ENCODE measurements at places on chromosomes 1 and 21.

GRCh38 chr1:90236493-90236892 is 241.6 kb downstream of the ZNF326 start:
- DNase-seq = no peak

DNA sequence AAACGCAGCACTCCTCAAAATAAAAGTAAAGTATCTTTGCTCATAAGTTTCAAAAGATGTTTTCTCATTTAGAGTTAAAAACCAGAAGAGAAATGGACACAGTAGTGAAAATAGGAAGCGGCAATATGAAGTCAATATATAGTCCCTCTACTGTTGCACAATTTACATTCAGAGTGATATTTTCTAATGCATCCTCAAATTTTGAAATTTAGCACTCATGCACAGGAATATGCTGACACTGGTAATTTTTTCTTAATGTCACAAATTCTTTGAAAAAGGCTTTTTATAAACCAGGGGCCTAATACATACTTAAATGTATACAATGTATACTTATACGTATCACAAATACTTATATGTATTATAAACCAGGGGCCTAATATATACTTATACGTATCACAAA is 19.5 kb downstream of the ST7L start:
- DNase-seq = no peak

- DNase-seq = no peak
Observed at GRCh38 chr1:14741082-14741481, 142.6 kb downstream of the KAZN start.

DNA sequence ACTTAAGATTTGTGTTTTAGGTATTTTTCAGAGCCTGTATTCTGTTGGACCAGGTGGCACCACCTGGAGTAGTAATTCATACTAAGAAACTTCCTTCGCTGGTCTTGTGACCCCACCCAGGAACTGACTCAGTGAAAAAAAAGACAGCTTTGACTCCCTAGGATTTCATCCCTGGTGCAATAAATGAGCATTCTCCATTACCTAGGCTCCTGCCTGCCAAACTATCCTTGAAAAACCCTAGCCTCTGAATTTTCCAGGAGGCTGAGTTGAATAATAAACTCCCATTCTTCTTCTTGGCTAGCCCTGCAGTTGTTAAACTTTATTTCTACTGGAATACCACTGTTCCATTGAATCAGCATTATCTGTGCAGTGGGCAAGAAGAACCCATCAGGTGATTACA is 10.6 kb upstream of the RGS18 start:
- DNase-seq = no peak

GRCh38 chr21:42403611-42404231 is at the start of gene UBASH3A:
Gene UBASH3A, plus strand, starts transcription at chr21:42403902. Its CDS starts 44 bp downstream, at chr21:42403946.
- DNase-seq = no peak

DNA sequence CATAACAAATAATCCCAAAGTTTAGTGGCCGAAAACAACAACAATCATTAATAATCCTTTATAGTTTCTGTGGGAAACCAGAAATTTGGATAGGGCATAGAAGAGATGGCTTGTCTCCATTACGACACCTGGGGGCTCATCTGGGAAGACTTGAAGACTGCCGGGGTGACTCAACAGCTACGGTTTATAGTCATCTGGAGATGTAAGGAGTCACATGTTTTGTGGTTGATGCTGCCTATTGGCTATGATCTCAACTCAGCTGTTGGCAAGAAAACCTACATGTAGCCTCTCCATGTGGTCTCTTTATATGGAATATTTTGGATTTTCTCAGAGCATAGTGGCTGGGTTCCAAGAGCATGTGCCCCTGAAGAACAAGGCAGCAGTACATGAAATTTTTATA is 29.3 kb upstream of the TSPAN2 start:
- DNase-seq = no peak

- no peak for DNase-seq
Observed at GRCh38 chr1:82621076-82621475, 820.3 kb downstream of the ADGRL2 start.

DNA sequence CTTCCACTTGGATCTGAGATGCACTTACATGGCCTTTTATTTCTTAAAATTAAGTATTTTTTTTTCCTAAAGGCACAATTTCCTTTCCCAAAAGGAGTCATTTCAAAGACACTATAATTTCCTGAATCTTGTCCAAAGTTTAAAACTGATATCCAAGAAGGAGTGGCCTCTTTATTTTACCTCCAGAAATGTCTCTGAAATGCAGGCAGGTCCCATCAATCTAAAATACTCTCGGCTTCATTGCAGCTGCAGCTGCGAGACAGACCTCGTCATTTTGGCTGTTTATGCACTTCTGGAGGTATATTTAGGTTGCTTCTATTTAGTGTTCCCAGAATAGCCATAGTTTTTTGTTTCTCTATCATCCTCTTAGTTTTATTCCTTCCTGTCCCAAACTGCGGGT is 172.7 kb upstream of the COA6 start:
- no peak for DNase-seq

Data from activated CD4-positive, alpha-beta T cell treated with anti-CD3 and anti-CD28 coated beads, Interleukin-2, amount 50 U/mL, for 24 hours (primary cell).